Fibroblast of the aortic adventitia (primary cell): ENCODE measurements at places on chromosomes 3 and 15. TPM values are rescaled to one million over a fixed set of nuclear protein-coding genes. Genes with fewer than 3 reads are reported as not detected.

- DNase-seq: peak; percentile 44
Measured at GRCh38 chr15:84715441-84716035, 401 bp downstream of the SEC11A start.

DNA sequence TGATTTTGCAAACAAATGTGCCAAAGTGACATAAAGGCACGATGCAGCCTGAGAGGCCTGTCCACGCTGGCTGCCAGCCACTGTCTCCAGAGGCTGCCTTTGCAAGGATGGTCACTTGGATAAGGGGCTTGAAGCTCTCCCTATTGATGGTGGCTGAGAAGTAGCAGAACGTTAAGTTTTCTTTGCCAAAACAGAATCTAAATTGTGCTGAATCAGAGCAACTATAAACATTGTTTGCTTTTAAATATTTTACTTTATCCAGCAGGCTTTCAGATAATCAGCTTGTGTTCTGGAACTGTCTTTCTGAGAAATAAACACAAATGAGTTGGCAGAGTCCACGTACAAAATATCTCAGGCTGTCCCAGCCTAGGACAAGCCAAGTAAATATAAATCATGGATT is 23.8 kb upstream of the CNBP start:
- no peak for DNase-seq

DNA sequence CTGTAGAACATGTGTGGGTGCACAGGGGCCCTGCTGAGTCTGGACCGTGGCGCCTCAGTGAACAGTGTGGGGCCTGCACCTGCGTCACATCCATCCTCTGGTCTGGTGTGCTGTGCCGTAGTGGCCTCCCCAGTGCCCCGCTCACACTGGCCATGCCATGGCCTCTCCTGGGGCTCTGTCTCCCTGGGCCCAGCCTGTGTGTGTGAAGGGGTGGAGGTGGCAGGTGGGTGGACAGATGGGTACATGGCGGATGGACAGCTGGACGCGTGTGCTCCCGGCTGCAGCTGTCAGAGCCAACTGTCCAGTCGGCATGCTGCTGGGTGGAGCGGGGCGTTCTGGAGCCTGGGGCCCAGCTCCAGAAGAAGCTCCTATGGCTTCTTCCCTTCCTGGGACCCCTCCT is 17.8 kb downstream of the PLXNA1 start:
- DNase-seq: no peak

DNA sequence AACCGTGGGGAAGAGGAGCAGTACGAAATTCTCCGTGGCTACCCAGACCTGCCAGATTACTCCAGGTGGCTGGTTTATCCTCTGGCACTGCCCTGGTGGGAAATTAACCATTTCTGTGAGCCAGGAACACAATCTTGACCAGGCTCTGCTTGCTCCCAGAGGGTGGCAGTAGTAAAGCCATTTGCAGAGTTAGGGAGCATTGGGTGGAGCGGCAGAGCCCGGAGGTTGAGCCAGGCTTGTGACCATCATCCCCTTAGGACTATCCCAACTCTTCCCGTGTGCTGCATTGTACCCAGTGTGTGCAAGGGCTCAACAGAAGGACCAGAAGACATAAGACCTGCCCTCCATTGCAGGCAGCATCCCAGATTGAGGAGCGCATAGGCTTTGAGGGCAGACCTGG is 5.3 kb downstream of the KNG1 start:
- DNase-seq: peak; percentile 24

DNA sequence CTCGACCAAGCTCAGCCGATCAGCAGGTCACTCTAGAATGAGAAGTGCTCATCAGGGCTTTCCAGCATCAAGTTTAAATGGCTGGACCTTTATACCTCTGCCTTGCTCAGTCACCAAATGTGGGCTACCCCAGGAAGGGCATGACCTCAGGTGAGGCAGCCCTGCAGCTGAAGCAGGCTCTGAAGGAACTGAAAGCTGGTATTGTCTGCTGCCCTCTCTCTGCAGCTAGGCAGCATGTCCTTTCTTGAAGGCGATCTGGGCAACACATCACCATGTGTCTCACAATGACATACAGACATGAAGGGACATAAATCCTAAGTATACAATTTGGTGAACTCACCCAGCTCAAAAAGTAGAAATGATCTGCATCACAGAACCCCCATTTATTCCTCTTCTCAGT is 38.7 kb upstream of the ARID3B start:
- DNase-seq: no peak

- no peak for DNase-seq
Measured at GRCh38 chr3:180058238-180058637, 21.5 kb upstream of the PEX5L start.

DNA sequence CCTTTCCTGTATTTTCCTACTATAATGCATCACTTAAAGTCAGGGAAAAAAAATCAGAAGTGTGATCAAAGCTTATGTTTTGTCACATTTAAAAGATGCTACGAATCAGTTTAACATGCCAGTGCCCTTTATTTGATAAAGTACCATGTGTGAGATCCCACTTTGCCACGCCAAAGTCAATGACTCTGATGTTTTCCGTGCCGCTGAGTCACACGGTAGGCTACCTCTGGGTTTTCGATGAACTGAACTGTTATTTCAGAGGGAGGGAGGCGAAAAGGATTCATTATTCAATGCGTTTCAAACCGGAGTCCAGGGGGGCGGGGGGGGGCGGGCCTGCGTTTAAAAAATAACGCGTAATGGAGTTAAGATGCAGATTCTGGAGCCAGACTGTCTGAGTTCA is 203.0 kb downstream of the ABHD5 start:
- peak; percentile 21 for DNase-seq

- peak; percentile 59 for DNase-seq
Measured at GRCh38 chr3:161266731-161267150, 45.6 kb downstream of the NMD3 start.

DNA sequence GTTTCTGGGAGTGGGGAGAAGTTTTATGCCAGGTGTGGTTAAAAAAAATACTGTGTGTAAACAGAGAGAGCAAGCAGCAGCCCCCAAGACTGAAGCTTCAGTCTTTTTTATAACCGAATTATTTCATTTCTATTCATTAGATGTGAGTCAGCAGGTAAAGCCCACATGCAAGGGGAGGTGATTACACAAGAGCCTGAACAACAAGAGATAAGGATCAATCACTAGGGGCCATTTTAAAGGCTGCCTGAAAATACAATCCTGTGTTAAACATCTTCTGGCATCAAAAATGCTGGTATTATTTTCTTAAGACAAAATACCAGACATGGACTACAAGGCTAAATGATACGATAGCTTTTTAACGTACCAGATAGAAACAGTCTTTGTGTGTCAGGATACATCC is 217.3 kb downstream of the SUCLG2 start:
- DNase-seq: peak; percentile 24

TNFAIP8L3 gene
- 10.3 and 22.4 TPM in 2 replicates for total RNA-seq

GRCh38 chr3:109098079-109098644 is 19.8 kb downstream of the MORC1 start:
- DNase-seq: no peak

AMOTL2 gene
- 65.0 and 75.7 TPM in 2 replicates for total RNA-seq

GPR171 gene
- not detected in 2 replicates for total RNA-seq

NR2C2 gene
- total RNA-seq: 13.0 and 33.8 TPM in 2 replicates

DNA sequence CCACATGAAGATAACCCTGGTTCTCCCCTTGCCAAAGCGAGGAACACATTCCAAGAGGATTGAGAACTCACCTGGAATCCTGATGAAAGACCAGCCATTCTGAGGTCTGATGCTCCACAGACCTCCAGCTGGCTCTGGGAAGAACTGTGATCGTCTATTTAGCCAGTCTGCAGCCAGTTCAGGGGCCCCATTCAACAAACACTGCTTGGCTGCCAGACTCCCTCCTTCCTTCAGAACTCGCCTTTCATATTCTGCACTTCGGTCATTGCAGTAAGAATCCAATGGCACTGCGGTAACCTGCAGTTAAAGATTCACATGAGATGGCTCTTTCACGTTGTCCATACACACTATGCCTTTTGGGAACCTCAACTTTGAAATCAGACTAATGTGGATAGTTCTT is 67.6 kb downstream of the CHAC1 start:
- DNase-seq: no peak

CKMT1A gene
- not detected in 2 replicates for total RNA-seq

PGBD4 gene
- 1.6 and 2.2 TPM in 2 replicates for total RNA-seq

- no peak for DNase-seq
Measured at GRCh38 chr3:195532345-195532744, 10.8 kb downstream of the PPP1R2 start.

ICE2 gene
- 37.0 and 38.6 TPM in 2 replicates for total RNA-seq

DNA sequence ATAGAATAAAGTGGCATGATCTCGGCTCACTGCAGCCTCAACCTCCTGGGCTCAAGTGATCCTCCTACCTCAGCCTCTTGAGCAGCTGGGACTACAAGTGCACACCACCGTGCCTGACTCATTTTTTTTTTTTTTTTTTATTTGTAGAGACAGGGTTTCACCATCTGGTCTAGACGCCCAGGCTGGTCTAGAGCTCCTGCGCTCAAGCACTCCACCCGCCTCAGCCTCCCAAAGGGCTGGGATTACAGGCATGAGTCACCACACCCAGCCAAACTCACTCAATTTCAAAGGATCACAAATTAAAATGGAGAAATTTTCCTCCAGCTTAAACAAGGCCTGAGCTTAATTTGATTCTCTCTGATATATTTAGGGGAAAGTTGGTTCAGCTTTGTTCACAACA is 27.3 kb upstream of the NMB start:
- DNase-seq: peak; percentile 89

CLSTN2 gene
- total RNA-seq: 0.82 and 3.2 TPM in 2 replicates

DNA sequence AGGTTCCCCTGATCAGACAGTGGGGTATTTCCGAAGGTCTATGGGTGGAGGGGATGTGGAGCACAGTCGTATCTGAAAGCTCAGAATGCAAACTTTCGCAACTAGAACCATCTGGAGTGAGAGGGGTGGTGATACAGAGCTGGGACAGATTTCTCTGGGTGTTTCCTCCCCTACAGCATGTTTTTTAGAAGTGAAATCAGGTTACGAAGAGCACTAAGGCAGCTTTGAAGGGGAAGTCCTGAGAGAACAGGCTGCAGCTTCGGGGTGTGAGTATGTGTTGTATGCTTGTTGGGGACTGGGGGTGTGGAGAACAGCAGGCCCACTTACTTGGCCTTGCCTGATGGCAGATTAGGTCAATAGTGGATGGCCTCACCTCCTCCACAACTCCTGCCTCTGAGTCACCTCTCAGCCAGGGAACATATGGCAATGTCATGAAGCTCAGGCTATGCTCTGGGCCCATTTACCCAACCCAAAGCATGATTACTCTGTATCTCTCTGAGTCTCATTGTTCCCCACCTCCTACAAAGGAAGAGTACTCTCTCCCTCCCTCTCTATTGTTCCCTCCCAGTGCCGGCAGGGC is 107.2 kb upstream of the RASGRP1 start:
- no peak for DNase-seq
